ENCODE measurements at places on chromosomes 16 and 17.

GRCh38 chr17:5485270-5486205, at the start of gene DERL2:
TSS of gene DERL2 (minus strand) at chr17:5486178. CDS start at chr17:5486161, 17 bp downstream.
- DNase-seq: peak; percentile 70

GRCh38 chr16:27464626-27465482, 62.9 kb downstream of the IL21R start:
- DNase-seq: no peak

DNA sequence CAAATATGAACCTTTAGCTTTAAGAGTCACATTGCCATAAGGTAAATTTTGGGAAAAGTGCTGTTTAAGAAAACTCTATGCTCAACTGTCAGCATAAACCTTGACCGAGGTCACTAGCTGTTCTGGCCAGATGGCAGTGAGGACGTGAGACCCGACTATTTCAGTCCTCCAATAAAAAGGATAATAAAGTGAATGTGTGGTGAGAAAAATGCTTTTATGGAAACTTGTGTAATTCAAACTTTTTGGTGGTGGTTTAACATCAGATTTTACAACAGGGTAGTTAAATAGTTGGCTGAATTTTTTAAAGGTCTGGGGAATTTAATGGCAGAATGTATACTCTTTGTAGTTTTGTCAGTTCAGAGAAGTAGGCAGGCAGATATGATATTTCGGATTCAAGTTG, 391.1 kb downstream of the PMP22 start:
- no peak for DNase-seq

DNA sequence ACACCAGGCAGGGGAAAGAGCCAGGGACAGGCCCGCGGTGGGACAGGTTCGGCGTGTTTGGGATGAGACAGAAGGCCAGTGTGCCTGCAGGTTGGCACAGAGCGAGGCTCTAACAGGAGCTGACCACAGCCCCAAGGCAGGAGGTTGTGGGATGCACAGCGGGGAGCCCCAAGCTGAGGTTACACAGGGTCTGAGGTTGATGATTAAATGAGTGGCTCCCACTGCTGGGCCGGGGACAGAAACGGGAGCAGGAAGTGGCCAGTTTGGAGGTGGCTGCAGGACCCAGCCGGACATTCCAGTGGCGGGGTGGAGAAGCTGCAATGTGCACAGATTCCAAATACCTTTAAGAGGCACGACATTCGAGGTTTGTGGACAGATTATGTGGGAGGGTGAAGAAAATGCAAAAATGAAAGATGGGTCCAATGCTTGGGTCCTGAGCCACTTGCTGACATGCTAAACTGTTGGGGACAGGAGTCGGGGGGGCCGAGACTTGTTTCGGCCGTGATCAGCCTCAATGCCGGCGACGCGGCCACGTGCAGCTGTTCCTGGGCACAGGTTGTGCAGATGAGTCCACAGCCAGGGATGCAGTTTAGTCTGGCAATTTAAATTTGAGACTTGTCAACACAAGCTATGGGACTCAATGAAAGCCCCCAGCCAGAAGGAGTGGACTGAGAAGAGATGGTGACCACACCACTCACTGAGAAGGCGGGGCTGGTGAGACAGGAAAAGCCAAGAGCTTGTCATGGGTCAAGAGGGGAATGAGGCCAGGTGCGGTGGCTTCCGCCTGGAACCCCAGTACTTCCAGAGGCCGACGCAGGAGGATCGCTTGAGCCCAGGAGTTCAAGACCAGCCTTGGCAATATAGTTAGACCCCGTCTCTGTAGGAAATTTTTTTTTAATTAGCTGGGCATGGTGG, 8.7 kb downstream of the ENPP7 start:
- DNase-seq: no peak

DNA sequence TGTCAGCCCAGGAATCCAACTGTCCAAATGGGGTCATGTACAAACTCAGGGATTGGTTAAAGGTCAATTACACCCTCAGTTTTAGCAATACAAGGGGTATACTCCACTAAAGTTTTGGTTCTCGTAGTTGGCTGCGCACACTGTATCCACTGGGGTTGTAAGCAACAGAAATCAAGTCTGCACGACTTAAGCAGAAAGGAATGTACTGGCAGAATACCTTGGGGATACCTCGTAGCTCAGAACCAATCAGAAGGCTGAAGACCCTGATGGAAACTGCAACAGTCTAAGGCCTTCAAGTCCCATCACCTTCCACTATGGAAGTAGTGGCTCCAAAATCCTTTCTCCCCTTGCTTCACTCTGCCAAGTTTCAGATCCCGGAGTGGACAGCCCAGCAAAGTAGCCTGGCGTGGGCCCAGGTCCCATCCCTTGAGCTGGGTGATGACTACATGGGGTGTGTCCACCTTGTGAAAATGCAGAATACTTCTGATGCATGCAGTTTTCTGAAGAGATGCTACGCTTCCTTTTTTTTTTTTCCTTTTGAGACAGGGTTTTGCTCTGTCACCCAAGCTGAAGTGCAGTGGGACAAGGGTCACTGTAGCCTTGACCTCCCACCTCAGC, 21.1 kb upstream of the RPH3AL start:
- DNase-seq: no peak

DNA sequence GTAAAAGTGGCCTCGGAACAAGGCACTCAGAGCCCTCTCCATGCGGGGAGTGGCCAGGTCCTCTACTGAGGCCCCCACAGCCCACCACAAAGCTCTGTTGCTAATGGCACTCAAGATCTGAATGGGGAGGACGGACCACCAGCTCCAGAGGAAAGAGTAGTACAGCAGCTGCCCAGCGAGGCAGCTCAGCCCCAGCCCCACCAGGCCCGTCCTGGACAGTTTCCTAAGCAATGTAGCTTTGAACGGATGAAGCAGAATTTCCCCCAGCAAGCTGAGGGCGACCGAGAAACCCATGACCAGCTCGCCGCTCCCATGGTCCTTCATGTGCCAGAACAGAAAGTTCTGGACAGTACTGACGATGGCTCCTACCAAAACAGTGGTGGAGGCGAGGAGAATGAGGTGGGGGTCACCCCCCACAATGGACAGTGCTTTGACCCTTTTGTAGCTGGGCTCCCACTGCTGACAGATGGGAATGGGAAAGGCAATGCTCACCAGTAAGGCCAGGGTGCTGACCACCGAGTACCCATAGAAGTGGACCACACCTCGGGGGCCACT, 1.5 kb downstream of the MFSD6L start:
- no peak for DNase-seq

- DNase-seq: no peak
Measured at GRCh38 chr17:38894276-38894675, 24.4 kb downstream of the LASP1 start.

DNA sequence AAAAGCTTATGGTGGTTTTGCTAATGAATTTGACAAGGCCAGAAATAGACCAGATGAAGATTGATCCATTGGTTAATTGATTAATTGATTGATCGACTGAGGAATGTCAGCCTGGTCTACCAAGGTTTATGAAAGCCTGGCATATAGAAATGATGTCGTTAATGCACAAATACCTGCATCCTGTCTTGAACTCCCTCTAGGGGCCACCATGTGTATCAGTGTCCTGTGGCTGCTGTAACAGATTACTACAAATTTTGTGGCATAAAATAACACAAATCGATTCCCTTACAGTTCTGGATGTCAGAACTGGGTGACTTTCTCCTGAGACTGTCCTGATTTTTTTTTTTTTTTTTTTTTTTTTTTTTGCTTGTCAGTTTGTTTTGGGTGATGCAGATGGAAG, 553.2 kb downstream of the MAF start:
- DNase-seq: peak; percentile 1

DNA sequence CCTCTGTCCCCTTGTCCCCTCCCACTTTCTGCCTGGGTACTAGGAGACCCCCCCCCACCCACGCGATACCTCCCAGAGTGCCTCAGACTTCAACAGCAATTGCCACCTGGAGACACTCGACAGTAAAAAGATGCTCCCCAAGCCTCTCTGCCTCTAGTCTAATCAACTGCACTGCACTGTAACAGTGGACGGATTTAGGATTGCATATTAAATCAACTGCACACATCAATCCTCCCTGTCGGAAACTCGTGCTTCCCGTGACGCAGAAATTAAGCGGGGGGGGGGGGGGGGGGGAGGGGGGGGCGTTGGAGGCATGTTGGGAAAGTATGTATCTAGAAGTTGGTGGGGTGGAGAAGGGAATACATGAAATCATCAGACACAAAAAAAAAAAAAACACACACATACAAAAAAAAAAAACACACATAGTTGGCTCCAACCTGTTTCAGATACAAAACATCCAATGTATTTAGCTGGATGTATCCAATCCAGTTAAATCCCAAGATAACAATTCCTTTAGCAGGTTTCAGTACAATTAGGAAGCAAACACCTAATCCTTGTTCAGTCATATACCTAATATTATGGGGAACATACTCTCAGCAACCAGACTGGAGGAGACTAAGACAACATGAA, 29.7 kb downstream of the FAM222B start:
- peak; percentile 24 for DNase-seq

GRCh38 chr17:72282439-72283029, 161.7 kb downstream of the SOX9 start:
- DNase-seq: no peak

DNA sequence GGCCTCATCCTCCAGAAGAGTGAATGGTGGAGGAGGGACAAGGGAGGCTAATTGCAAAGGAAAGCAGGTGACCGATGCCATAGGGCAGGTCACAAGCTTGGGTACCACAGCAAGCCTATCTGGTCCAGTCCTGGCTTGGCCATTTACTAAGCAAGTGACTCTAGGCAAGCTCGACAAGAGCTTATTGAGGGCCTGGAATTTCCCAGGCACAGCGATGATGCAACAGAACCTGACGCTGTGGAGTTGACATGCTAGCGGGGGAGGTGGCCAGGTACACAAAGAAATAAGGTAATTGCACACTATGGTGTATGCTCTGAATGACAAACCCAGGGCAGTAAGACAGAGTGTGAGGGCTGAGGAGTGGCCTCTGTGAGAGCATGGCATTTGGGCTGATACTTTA, 98.5 kb downstream of the PGS1 start:
- DNase-seq: no peak

DNA sequence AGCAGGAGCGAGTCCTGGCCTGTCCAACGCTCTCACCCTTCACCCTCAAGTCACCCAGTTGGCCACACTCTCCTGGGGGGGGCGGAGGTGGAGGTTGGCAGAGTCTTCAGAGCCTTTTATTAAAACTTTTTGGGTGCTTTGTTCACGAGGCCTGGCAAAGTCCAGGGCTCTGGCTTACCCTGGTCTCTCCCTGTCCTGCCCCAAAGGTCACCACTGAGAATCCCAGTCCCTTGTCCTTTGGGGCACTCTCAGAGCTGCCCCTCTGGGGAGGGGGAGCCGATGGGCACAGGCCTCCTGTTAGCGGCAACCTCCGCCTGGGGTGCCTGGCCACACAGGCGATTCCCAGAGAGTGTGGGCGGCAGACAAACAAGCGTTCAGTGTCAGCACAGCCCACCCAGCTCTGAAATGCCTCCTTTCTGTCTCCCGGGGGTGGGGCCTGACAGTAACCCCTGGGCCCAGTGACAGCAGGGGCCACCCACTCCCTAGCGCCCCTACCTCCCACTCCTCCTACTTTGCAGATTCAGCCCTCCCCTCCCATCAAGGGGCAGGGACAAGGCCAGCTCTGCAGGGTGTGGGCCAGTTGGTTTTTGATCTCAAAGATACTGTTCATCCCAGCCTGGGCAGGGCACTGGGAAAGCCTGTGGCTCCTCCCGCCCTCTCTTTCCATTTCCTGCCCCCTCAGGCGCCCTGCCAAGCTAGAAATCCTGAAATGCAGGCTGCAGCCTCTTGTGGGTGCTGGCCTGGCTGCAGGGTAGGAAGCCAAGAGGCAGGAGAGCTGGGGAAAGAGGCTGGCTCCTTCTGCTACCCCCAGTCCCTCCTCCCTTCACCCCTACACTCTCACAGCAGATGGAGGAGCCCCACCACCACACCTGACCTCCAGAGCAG, 36.6 kb upstream of the EMP2 start:
- no peak for DNase-seq

DNA sequence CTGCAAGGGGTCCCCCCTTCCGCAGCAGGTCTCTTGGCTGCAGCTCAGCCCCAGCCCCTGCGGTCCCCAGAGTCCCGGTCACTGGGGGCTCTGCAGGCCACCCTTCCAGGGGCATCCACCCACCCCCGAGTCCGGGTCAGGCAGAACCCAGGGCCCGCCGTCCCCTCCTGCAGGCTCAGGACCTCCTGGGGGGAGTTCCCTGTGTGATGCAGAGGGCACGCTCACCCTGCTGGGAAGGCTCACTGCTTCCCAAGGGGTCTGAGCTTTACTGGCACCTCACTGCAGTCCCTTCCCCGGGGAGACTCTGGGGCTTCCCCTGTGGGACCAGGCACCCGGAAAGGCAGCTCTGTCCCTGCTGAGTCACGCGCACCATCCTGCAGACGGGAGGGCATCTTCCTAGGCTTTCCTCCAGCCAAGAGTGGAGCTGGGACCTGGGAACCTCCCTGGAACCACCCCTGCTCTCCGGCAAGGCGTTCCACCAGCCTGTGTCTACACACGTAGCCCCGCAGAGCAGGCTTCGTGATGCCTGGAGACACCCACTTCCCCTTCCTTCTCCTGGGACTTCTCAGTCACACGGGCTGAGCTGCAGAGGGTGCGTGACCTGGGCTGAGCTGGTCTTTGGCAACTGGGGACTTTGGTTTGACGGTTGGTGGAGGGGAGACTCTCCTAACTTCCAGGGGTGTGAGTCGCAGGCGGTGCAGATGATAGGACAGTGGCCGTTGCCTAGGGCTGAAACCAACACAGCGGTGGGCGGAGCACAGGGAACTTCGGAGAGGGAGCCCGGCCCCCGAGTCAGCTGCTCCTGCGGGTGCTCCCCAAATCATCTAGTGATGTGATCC, 23.4 kb downstream of the SLC25A10 start:
- no peak for DNase-seq

DNA sequence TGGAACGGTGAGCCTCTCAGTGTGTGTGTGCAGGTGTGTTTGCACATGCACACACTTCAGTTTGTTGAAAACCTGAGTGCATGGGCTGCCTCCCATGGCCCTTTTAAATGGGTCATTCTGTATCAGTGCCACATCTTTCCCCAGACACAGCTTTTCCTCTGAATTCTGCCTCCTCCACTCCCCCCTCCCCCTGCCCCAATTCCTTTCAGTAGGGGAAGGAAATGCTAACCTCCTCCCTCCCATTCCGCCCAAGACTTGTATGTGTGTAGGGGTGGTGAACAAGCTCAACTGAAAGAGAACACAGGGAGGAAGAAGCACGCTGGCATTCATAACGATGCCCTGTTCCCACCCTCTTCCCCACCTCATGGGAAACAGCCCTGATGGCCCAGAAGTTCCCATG, 34.3 kb downstream of the C17orf75 start:
- DNase-seq: no peak

DNA sequence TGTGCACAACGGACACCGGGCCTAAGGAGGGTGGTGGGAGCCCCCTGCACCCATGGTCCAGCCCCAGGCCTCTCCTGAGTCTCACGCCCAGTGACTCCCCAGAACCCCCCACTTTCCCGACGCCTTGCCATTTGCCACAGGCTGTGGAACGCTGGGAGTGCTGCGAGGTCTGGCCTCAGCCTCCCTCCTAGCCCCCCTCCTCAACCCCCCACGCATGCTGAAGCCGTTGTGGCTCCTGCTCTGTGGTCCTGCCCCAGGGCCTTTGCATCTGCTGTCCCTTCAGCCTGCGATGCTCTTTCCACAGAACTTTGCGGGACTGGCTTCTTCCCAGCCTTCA, 226.0 kb upstream of the GSE1 start:
- no peak for DNase-seq

Measured in SW 1271 (cell line).